ENCODE measurements at places on chromosomes 6 and 20.

DNA sequence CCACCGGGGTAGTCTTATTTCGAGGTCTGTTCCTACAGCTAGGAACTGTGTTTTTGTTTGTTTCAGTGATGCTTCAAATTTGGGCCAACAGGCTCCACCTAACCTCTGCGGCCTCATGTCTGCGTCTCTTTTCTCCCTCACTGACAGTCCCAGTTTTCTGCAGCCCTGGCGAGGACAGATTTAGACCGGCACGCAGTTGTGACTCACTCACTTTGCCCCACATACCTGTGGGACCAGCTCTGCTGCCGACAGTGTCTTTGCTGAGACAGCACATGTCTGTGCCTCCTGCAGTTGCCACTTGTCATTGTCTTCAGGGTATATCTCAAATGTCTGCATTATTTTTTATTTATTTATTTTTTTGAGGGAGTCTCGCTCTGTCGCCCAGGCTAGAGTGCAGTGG, 29.2 kb downstream of the OSBPL2 start:
- no peak for DNase-seq

DNA sequence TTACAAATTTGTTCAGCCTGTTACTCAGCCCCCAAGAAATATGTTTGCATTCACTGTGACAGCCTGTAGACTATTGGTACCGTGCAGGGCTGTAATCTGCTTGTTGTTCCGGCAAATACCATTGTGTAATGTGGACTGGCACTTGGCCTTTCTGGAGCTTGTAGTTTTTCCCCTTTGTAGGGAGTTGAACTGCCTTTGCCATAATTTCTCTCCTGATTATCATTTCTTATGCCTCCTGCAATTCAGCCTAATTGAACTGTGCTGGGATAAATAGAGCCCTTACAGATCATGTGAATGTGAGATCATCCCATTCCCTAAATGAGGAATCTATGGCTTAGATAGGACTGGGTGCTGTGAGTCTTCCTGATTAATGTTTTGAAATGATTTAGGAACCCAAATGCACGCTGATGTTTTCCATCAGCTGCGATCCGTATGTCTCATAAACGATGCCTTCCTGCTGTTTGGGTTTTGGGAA, 185.1 kb downstream of the JARID2 start:
- no peak for DNase-seq

DNA sequence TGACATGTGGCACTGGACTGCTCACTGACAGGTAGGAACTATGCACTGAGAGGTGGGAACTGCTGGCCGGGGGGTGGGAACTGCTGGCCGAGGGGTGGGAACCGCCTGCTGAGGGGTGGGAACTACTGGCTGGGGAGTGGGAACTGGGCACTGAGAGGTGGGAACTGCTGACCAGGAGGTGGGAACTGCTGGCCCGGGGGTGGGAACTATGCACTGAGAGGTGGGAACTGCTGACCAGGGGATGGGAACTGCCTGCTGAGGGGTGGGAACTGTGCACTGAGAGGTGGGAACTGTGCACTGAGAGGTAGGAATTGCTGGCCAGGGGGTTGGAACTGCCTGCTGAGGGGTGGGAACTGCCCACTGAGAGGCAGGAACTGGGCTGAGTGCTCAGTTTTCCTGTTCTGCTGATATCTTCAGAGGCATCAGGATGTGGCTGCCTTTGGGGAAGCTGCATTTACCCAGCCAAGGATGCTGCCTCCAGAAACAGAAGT, 90.2 kb downstream of the THBS2 start:
- DNase-seq: no peak

- no peak for DNase-seq
Measured at GRCh38 chr20:58001946-58002345, 226.5 kb downstream of the ANKRD60 start.

DNA sequence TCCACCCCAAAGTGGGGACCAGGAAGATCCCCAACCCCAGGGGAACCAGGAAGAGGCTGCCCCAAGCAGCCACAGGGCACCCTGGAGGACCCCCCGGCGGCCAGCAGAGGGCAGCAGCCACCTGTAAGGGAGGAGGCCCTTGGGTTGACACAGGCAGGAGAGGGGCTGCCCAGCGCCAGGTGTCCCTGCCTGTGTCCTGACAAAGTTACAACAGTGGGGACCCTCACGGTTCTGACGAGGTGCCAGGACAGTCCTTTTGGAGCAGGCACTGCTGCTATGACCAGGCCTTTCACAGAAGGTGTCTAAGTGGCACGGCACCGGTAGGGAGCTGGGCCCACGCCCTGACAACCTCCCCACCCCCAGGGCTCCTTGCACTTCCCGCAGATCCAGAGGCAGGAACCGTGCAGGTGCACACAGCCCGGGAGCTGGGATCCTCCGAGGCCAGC, 176.7 kb downstream of the BMP7 start:
- DNase-seq: no peak

DNA sequence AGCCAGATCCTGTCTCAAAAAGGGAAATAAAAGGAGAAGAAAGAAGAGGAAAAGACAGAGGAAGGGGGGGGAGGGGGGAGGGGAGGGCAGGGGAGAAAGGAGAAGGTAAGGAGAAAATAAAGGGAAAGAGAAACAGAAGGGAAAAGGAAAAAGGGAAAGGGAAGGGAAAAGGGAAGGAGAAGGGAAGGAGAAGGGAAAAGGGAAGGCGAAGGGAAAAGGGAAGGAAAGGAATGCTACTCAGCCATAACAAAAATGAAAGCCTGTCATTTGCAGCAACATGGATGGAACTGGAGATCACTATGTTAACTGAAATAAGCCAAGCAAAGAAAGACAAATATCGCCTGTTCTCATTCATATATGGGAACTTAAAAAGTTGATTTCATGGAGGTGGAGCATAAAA, 22.3 kb downstream of the RBM24 start:
- no peak for DNase-seq

DNA sequence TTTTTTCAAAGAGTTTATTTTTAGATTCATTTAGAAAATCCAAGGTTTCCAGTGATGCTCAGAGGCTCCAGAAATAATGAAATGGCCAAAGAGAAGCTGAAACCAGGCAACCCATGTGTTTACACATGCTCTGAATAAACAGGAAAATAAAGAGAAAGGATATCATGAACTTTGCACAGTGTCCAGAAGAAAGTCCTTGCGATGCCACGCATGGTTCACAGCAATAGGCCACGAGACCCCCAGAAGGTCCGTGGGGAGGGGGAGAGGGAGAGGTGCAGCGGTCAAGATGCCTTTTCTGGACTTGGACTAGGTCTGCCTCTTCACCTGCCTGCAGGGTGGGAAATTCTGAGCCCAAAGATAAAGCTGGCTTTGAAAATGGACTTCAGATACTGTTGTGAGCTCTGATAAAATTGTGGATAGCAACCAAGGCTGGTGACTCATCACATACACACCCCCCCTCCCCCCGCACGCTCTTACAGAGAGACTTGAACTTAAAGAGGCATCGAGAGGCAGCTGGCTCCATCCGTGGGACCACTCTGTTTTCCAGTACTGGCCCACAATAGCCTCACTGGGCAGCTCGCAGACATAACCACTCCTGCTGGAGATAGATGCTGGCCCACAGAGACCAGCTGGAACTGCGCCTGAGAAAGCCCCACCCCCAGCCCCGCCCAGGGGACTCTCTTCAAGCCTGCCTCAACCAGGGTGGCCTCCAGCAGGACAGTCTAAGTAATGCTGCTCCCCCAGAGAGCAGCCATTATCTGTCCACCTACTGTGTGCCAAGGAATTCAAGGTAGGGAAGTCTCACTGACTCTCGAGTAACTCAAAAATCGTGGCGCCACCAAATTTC, 21.2 kb upstream of the NFATC2 start:
- no peak for DNase-seq

GRCh38 chr6:75267461-75267860, 17.1 kb downstream of the TMEM30A start:
- DNase-seq: no peak

- no peak for DNase-seq
Measured at GRCh38 chr6:151763303-151763702, 44.2 kb upstream of the ESR1 start.

- no peak for DNase-seq
Measured at GRCh38 chr6:127069659-127070279, 48.7 kb upstream of the RSPO3 start.

- no peak for DNase-seq
Measured at GRCh38 chr6:62707156-62707555, 421.1 kb upstream of the KHDRBS2 start.

GRCh38 chr6:151514000-151514730, 20.3 kb downstream of the CCDC170 start:
- DNase-seq: no peak

- no peak for DNase-seq
Measured at GRCh38 chr6:137353346-137353745, 134.2 kb upstream of the IFNGR1 start.

DNA sequence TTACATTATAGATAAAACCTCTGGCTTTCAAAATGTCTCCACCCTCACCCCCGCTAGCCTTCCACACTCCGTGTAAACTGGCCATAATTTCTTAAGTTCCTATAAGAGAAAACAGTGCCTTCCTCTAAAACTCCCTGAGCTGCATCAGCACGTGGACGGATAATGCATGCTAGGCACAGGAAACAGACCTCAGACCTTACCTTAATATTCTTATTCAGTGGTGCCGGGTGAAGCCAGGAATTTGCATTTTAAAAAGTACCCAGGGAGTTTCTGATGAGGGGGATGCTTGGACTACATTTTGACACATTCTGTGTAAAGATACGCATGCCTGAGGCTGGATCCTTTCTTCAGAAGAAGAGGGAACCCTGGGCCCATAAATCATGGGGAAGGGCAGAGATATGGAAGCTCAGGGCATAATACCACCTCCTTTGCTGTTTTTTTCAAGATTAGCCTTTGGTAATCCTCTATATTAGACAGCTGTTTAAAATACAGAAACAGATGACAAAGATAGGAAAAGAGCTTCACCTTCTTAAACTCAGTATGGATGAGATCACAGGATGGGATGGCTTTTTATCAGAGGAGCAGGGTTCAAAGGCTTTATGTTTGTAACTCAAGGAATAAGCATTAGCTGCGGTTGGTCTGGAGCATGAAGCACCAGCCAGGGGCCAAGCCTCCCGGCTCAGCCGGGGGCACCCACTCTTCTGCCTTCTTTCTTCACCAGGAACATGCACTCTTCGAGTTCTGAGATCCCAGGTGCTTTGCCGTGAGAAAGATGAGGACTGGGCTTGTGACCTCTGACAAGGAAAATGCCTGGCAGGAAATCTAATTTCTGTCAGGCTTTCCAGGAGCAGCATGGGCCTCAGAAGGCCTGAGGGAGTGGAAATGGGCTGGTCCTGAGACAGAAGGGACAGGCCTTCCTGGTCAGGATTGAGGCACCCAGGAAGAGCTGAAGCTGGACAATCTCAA, 218.1 kb upstream of the SOX4 start:
- DNase-seq: no peak

All from effector memory CD4-positive, alpha-beta T cell (primary cell).